ENCODE measurements at places on chromosomes 12 and 14. TPM values are rescaled to one million over a fixed set of nuclear protein-coding genes. Genes with fewer than 3 reads are reported as not detected.
A peak's percentile ranks its signal among the peaks of the same experiment; 100 is the strongest.

The OR6C2 gene
- total RNA-seq, result not detected

The GXYLT1 gene
- total RNA-seq, result 4.7 TPM

The CD163L1 gene
- 11.2 TPM for total RNA-seq

GRCh38 chr12:114221136-114221833 is 184.7 kb downstream of the TBX5 start:
- no peak for DNase-seq

GRCh38 chr14:64880221-64881121 is 764 bp upstream of the SPTB start:
- peak; percentile 3 for DNase-seq
